ENCODE measurements at places on chromosomes 16 and 17.

DNA sequence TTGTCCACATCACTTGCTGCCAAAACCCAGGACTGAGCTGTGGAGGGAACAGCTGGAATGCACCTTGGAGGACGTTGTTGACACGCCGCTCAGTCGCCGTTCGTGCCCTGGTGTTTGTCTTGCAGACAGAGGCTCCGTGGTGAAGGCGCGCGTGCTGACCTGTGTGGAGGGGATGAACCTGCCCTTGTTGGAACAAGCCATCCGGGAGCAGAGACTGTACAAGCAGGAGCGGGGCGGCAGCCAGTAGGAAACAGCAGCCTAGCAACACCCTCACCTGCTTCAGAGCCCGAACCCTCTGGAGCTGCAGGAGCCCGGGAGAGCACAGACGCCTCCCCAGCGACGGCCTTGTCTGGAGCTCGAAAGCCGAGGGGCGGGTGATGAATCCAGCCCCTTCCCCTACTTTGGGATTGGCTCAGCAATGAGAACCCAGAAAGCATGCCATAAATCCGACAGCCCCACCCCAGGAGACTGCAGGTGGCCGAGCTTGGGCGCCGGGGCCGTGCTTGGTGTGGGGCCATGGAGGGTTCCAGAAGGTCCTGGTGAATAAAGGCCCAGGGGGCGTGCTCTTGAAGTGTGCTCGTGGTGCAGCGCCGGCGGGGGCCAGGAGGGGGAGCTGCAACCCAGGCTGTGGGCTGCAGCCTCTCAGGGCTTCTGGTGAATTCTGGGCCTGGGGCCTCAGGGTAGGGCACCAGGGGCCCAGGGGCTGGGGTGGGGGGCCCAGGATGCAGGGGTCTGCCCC, 470 bp upstream of the CDK3 start:
- DNase-seq = no peak

GRCh38 chr17:38587203-38587602, 18.5 kb downstream of the SRCIN1 start:
- no peak for DNase-seq

DNA sequence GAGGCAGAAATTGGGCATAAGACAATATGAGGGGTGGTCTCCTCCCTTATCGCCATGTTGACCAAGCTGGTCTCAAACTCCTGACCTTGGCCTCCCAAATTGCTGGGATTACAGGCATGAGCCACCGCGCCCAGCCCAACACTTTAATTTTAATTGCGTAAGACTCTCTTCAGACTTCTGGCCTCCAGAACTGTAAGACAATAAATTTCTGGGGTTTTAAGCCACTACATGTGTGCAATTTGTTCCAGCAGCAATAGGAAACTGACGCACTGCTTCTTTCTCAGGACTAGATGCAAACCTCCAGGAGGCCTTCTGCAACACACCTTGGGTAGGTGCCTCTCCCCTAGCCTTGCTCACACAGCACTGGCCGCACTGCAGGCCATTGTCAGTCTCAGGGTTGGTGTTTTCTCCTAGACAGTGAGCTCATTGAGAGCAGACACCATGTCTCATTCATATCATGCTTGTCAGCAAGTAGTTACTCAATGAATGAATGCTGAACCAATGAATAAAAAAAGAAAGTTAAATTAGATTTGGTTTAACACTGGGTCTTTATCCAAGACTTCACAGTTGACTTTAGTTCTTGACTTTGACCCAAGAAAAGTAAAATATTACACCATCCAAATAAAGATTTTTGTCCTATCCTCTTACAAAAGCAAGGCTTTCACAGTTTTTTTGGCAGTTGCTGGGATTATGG, 5.5 kb upstream of the ACSF2 start:
- no peak for DNase-seq

- no peak for DNase-seq
Observed at GRCh38 chr17:34442387-34443111, 79.5 kb upstream of the CCL1 start.

- no peak for DNase-seq
Observed at GRCh38 chr17:69949496-69949895, 125.5 kb upstream of the KCNJ16 start.

- no peak for DNase-seq
Observed at GRCh38 chr17:79955691-79956440, 79.8 kb downstream of the TBC1D16 start.

DNA sequence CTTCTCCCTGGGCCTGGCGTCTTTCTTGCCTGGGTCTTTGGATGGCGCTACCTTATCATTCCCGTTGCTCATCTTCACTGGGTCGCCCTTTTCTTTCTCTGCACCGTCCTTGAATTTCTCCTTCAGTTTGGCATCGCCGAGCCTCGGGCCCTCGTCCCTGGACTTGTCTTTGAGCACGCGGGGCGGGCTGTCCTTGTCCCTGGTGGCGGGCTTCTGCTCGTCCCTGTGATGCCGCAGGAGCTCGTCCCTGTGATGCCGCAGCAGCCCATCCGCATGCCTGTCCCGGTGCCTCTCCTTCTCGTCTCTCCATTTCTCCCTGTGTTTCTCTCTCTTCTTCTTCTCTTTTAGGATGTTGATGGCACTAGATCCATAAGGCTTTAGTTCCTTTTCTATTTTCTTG, 64.3 kb downstream of the ZNF778 start:
- no peak for DNase-seq

DNA sequence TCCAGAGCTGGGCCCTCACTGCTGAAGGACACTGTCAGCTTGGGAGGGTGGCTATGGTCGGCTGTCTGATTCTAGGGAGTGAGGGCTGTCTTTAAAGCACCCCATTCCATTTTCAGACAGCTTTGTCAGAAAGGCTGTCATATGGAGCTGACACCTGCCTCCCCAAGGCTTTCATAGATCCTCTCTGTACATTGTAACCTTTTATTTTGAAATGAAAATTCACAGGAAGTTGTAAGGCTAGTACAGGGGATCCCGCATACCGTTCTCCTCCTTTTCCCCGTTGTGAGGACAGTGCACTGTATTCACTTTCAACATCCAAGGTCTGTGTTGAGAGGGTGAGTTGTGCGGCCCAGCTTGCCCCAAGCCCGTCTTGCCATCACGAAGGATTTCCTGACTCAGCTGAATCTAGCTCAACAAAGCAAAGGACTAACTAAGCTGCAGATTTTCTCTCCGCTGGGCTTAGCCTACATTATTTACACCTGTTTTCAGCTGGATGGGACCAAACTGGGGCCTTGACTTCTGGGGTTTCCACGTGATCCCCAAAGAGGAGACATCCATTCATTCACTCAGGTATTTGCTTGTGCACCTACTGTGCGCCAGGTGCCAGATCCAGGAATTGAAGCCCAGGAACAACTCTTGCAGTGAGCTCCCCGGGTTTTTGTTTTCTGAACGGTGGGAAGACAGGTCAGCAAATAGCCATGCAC, 5.2 kb upstream of the TMEM235 start:
- no peak for DNase-seq

- DNase-seq = no peak
Observed at GRCh38 chr17:58532555-58532951, 18.1 kb upstream of the MTMR4 start.

GRCh38 chr17:78571329-78571728, 5.9 kb downstream of the DNAH17 start:
- DNase-seq = no peak

GRCh38 chr17:58324409-58325288, 3.9 kb downstream of the TSPOAP1 start:
- no peak for DNase-seq

- DNase-seq = no peak
Observed at GRCh38 chr17:78953356-78954350, 26.1 kb downstream of the LGALS3BP start.

DNA sequence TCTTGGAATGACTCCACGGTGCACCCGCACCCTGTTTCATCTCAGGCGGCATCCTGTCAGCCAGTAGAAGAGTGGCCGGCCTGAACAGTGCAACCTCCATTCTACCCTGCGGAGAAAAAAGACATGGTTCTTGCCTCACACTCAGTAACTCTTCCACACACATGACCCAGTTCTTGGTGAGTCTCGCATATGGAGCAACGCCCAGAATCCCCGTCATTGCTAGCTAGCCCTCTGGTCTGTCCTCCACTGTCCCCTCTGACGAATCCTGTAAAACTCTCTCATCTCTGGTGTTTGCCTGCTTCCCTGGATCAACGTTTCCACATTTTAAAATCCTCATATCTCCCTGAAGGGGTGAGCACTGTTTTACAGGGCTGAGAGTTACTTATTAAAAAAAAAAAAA, 4.2 kb upstream of the RDM1 start:
- DNase-seq = no peak

- DNase-seq = no peak
Observed at GRCh38 chr17:55582897-55583296, 71.6 kb upstream of the SMIM36 start.

DNA sequence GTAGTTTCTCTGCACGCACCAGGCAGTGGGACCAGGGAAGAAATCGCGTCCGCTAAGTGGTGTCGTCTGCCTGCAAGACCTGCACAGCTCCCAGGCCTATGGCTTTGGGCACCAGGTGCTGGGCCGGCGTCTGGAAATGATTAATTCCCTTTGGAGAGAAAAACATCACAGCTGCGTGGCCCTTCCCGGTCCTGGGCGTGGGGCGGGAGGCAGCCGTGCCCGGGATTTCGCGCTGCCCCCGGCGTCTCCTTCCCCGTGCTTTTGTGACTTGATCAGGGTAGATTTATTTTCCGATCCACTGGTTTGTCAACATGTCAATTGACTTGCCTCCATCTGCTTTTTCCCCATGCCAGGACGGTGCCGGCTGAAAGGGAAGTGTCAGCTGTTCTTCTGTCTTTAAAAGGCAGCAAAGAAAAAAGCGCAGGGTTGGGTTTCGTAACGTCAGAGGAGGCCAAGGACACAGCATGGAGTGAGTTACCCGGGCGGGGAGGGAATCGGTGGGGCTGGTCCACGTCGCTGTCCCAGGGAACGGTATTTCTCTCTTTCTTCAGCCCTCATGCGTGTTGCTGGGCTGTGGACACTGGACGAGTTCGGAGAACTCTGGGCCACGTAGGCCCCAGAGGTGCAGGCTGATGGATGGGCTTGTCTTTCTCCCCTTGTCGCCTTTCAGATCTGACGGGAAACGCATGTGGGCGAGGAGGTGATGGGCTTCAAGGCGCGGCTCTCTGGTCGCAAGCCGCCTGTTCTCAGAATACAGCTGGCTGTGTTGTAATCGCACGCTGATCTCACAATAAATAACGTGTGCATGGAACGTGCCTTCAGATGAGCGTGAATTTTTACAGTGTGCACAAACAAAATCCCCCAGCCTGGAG, 188.1 kb upstream of the ZNF469 start:
- DNase-seq = no peak

- DNase-seq = peak; percentile 10
Observed at GRCh38 chr17:18093616-18094408, 6.1 kb downstream of the DRG2 start.

DNA sequence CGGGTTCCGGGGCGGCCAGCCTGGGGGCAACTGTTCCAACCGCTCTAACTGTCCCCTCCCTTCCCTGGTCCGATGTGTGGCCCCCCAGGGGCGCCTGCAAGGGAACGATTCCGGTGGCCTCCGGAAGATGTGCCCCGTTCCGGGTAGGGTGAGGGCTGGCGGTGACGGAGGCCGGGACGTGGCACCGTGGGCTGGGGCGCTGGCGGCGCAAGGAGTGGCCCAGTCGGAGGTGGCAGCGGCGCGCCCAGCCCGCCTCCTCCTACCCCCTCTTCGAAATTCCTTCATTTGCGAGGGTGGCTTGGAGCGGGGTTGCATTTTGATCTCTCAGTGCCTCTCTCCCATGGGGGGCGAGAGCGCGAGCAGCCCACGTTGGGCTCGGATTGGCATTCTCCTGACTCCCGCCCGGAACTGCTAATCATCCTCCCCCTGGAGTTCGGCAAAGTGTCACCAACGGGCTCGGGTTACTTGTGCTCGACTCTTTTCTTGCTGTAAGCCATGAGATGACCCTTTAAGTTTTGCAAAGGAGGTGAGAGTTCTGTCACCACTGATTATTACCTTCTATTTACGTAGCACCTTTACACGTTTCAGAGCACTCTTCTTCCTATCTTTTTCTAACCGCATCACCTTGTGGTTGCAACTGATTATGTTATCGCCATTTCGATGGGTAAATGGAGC, 622 bp downstream of the NDEL1 start:
- no peak for DNase-seq

GRCh38 chr16:11134722-11135463, 121.1 kb downstream of the SOCS1 start:
- DNase-seq = no peak

GRCh38 chr17:20908313-20909267, 134.2 kb downstream of the USP22 start:
- DNase-seq = peak; percentile 65

- DNase-seq = no peak
Observed at GRCh38 chr17:44133918-44134476, 7.7 kb upstream of the HROB start.

- DNase-seq = no peak
Observed at GRCh38 chr16:88375996-88376834, 6.5 kb upstream of the ZNF469 start.

- DNase-seq = no peak
Observed at GRCh38 chr16:58832386-58832895, 98.3 kb upstream of the GOT2 start.

DNA sequence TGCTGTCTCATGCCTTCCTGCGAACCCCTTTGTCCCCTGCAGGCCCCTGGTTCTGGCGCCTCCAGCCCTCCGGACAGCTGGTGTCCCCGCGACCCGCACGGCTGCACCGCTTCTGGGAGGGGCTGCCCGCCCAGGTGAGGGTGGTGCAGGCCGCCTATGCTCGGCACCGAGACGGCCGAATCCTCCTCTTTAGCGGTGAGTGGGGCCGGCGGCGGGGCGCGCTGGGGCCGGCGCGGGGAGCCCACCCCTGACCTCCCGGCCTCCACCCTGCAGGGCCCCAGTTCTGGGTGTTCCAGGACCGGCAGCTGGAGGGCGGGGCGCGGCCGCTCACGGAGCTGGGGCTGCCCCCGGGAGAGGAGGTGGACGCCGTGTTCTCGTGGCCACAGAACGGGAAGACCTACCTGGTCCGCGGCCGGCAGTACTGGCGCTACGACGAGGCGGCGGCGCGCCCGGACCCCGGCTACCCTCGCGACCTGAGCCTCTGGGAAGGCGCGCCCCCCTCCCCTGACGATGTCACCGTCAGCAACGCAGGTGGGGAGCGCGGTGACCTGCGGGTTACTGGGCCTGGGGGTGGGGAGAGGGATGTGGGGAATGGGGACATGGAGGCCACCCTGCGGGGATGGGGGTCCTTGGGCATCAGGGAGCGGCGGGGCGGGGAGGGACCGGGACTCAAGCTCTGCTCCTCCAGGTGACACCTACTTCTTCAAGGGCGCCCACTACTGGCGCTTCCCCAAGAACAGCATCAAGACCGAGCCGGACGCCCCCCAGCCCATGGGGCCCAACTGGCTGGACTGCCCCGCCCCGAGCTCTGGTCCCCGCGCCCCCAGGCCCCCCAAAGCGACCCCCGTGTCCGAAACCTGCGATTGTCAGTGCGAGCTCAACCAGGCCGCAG, 7.1 kb upstream of the IL32 start:
- DNase-seq = no peak

DNA sequence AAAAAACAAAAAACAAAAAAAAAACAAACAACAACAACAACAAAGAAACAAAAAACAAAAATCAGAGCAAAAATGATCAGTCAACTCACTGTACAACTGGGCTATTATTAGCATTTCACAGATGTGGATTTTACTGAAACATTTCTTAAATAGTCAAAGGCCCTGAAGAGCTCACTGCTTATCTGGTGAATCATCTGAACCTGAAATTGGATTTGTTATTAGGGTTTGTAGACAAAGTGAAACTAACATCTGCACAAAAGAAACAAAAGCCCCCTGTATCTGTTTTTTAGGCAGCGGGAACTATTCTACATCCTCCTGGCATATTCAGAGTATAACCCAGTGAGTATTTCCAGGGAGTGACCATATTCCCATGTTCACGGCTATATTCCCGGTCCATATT, 32.6 kb upstream of the KSR1 start:
- DNase-seq = no peak

- peak; percentile 48 for DNase-seq
Observed at GRCh38 chr16:80899809-80900592, 95.6 kb upstream of the CDYL2 start.

GRCh38 chr17:35683591-35683990, 47.8 kb upstream of the RASL10B start:
- DNase-seq = no peak

Data from NCI-H2029 treated with DMSO at 0.1 percent for 48 hours (cell line).